Left hindlimb (tissue), 1 donor: ENCODE measurements at places on chromosomes 12 and 14.
A peak's percentile ranks its signal among the peaks of the same experiment; 100 is the strongest.

- DNase-seq = no peak
Observed at GRCh38 chr12:96471368-96472050, 17.9 kb upstream of the CFAP54 start.

- DNase-seq = no peak
Observed at GRCh38 chr12:123288751-123289346, 17.2 kb upstream of the CDK2AP1 start.

- DNase-seq = no peak
Observed at GRCh38 chr12:68957273-68957672, 24.3 kb upstream of the CPM start.

GRCh38 chr12:28130625-28131598, 59.3 kb upstream of the CCDC91 start:
- DNase-seq = peak; percentile 31

DNA sequence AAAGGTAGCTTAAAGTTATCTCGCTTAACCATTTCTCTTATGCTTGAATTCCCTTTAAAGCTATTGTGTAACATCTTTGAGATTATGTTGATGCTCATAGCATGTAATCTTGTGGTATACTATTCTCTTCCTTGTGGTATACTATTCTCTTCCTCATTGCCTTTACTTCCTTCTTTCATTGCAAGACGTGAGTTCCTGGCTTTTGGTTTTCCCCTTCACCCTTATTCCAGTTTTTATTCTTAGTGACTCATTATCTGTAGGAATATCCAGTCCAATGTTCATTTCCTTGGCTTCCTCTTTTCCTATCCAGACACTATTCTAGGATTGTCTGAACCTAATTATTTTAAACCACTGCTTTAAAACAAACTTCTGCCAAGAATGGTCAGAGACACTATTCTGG, 564.0 kb downstream of the CCER1 start:
- no peak for DNase-seq

- no peak for DNase-seq
Observed at GRCh38 chr12:64701283-64701682, 57.9 kb downstream of the GNS start.

DNA sequence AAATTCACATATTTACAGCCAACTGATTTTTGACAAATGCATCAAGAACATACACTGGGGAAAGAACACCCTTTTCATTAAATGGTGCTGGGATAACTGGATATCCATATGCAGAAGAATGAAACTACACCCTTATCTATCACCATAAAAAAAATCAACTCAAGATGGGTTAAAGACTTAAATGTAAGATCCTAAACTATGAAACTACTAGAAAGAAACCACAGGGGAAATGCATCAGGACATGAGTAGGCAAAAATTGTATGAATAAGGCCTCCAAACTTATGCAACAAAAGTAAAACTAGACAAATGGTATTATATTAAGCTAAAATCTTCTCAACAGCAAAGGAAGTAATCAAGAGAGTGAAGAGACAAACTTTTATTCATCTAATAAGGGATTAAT, 242.6 kb downstream of the CPNE8 start:
- no peak for DNase-seq

GRCh38 chr12:12171991-12172511, 94.8 kb downstream of the LRP6 start:
- DNase-seq = no peak

DNA sequence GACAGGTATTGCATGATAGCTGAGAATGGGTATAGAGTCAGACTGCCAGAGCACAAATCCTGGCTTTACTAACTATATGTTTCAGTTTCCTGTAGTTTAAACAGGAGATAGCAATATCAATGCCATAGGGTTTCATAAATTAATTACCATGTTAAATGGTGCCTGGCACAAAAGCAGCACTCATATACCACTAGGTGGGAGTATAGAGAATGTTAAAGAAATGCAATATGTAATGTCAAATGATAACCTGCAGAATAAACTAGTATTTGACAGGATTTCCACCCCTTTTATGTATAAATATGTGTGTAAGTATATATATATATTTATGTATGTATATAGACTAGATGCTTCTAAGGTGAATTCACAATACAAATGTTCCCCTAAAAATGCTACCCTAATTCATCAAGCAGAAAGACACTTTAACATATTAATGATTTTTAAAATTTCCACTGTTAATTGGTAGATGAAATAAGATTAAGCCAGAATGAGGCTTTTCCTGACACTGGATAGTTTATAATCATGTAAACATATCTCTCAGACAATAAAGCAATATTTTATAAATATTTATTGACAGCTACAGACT, 8.6 kb downstream of the WDR89 start:
- no peak for DNase-seq

DNA sequence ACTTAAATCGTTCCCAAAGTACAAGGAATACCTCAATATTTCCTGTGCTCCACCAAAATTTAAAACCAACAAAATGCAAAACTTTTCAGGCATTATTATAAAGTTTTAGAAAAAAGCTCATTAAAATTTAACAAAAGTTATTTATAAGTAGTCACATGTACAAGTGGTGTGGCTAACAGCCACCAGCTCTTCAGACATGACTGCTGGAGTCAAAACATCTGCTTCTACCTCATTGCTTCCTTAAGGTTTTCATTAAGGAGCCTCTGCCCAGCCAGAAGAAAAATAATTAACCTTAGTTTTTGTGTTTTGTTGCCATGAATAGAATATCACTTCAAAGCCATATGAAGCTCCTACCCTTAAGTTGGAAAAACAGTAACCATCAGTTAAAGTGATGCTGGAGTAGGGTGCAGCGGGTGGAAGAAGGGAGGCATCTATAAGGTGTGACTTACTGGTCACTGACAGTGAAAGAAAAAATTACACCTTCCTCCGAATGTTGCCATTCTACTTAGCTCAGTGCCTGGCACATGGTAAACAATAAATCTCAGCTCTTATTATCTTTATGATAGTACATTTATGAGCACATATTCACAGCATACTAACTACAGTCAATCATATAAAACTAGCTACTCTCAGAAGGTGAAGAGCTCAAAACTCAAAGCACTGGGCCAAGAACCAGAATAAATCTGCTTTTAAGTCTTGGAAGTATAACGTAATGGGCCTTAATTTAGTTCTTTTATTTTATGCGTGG, 57.7 kb downstream of the GALC start:
- DNase-seq = no peak

- no peak for DNase-seq
Observed at GRCh38 chr12:16913832-16914490, 308.0 kb upstream of the LMO3 start.

DNA sequence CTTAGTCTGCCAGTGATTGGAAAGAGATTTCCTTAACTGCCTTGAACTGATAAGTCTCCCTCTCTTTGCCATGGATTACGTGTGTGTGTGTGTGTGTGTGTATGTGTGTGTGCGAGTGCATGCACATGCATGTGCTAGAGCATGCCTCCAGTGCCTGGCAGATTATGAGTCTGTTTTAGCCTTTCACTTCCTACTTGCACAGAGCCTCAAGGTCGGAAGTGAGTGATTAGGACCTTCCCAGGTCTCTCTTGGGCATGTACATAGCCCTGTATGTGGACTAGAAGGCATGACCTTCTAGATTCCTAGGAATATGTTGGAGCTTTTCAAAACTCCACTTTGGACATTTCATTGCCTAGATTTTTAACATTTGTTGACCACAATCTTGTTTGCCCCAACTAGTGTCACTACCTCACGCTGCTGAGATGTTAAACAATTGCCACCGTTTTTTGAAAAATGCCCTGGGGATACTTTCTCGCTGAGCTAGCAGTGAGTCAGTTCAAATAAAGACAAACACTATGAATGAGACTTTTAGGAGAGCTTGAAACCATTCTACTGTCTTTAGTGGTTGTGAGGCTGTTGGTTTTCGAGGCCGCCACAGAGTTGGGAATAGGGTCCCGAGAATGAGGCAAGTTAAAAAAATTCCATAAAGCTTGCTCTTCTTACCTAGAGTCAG, 28.2 kb downstream of the KIAA0586 start:
- no peak for DNase-seq

GRCh38 chr12:111034083-111034885, 113.9 kb upstream of the MYL2 start:
- peak; percentile 33 for DNase-seq

DNA sequence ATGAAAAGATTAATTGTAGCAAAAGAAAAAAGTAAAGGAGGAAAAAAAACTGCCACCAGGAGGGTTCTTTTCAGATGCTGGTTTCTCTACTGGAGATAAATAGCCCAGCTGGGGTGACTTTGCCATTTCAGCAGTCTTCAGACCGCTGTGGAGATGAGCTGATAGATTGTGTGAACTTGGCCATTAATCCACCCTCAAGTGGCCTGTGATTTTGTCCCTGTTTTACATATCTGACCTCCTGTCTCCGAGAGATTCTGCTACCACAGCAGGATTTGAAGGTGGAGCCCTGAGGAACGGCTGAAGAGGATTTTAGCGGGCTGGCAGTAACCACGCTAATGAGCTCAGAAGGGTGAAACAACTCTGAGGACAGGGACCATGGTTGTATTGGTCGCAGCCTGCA, 72.7 kb downstream of the WSCD2 start:
- no peak for DNase-seq

DNA sequence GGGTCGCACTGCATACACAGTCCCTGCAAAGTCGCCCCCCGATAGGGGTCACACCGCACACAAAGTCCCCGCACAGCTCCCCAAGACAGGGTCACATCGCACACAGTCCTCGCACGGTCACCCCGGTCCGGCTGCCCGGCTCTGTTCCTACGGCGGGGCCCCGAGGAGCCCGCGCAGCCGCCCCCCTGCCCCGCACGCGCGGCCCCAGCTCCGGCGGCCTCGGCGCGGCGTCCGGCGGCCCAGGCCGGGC, 300 bp downstream of the SSH1 start:
- DNase-seq = no peak

DNA sequence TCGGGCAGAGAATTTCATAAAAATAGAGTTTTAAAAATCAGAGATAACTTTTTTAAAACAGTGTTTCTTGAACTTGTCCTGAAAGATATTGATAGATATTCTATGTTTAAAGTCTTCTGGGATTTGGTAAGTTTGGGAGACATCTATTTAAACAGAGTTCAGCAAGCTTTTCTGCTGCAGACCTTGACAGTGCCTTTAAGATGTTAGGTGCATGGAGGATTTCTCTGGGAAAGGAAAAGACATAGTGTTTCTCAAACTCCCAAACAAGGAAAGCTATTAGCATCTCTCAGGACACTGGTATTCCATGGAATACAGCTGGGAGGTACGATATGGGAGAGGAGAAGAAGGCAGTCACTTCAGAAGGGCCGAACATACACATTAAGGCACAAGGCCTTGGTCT, 97.8 kb downstream of the RBM19 start:
- no peak for DNase-seq

DNA sequence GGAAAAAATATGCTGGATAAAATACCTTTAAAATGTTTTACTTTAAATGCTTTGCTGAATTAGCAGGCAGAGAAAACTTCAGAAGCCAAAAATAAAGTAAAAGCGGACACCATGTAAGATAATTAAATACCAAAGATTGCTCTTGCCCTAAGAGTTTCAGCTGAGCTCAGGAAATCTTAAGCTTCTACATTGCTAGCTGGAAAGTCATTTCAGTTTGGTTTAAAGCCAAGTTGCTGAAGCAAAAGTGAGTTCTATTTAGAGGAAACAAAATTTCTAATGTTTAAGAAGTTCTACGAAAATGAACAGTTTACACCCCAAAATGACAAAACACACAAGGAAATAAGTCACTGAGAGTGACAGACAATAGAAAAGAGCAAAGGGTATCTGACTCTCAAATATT, 310.0 kb downstream of the ADAMTS20 start:
- no peak for DNase-seq

- DNase-seq = no peak
Observed at GRCh38 chr12:127640181-127640886, 626.6 kb upstream of the TMEM132C start.

DNA sequence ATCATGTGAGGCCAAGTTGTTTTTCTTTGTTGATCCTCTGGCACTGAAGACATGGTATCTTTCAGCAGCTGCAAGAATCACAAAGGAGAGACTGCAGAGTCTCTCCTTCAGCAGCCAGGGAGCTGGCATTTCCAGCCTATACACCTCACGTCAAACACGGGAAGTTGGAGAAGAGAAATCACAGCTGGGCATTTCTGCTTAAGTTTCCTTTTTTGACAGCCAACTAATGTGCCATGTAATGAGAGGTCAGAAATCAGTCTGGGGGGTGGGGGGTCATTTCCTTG, 28.3 kb downstream of the PHLDA1 start:
- no peak for DNase-seq

DNA sequence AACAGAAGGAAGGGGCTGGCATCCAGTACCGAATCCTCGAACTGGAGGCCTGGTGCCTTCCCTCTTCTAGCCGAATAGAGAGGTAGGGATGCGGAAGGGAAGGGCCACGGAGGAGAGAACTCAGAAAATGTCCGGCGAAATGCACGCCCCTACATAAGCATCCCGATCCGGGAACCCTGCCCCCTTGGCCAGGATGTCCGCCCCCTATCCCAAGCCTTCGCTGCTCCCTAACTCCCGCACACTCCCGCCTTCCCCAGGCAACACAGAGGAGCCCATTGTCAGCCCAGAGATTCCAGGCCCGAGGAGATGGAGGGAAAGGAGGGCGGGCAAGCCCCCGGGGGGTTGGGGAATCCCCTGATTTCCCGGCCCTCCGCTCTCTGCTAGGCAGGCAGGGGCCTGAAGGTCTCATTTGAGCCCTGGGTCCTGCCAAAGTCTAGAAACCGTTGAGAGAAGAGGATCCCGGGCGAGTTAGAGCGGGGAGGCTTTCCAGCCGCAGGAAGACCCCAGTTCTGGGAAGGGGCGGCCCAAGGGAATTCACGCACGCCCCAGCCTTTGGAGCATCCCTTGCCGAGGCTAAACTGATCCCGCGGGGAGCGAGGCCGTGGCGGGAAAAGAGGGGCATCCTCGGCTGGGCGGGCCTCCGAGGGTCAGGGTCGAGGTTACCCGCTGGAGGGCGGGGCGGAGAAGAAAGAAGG, 569 bp upstream of the ARHGEF40 start:
- peak; percentile 87 for DNase-seq

- no peak for DNase-seq
Observed at GRCh38 chr12:2145433-2145998, 92.7 kb downstream of the CACNA1C start.

- DNase-seq = no peak
Observed at GRCh38 chr12:80175307-80175930, 76.1 kb downstream of the OTOGL start.

GRCh38 chr12:124616394-124617221, 49.2 kb upstream of the NCOR2 start:
- DNase-seq = no peak

DNA sequence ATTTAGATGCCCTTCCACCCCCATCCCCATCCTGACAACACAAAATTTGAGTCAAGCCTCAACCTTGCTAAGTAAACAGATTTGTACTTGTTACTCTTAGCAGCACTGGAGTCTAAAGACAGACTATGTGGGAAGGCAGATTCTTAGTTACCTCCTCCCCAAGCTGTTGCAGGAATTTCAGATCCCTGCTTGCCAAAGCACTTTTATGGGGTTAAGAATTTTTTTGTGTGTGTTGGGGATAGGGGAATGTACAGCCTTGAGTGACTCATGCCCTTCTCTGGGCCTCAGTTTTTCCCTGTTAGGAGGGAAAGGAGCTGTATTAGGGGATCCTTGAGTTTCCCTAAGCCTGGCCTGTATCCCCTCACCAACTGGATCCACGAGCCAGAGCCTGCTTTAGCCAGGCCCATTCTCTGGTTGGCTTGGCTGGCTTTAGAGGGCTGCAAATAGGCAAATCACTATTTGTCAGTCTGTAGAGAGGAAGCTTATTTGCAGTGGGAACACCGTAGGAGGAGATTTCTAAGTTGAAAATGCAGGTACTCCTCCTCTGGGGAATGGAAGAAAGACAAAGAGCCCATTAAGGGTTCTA, 27.7 kb upstream of the RNU6-8 start:
- DNase-seq = no peak

GRCh38 chr12:42609605-42610004, 20.1 kb upstream of the PRICKLE1 start:
- no peak for DNase-seq
